ENCODE measurements at places on chromosomes 11 and 22. TPM values are rescaled to one million over a fixed set of nuclear protein-coding genes. Genes with fewer than 3 reads are reported as not detected.

Gene DDTL
- total RNA-seq = not detected

Gene MYEOV
- 13.3 TPM for total RNA-seq

DNA sequence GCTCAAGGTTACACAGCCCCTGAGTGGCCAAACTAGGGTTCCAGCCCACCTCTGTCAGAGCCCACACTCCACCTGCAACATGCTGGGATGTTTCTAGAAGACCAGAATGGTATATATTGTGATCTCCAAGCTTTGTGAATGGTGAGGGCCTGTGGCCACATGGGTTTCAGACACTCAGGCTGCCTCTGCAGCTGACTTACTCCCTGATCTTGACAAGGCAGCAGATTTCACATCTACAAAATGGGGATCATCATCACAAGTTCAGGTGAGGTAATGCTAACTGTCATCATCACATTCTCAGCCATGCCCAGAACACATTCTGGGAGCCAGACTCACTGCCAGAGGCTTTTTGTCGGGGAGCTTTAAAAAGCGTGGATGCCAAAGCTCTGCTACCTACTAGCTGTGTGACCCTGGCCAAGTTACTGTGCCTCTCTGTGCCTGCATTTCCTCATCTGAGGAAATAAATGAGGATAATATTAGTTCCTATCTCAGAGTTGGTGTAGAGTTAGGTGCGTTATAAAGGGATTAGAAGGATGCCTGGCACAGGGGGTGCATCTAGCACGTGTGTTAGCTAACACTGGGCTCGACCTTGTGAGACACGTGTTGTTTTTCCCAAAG is 24.9 kb upstream of the WNT11 start:
- DNase-seq = no peak

DNA sequence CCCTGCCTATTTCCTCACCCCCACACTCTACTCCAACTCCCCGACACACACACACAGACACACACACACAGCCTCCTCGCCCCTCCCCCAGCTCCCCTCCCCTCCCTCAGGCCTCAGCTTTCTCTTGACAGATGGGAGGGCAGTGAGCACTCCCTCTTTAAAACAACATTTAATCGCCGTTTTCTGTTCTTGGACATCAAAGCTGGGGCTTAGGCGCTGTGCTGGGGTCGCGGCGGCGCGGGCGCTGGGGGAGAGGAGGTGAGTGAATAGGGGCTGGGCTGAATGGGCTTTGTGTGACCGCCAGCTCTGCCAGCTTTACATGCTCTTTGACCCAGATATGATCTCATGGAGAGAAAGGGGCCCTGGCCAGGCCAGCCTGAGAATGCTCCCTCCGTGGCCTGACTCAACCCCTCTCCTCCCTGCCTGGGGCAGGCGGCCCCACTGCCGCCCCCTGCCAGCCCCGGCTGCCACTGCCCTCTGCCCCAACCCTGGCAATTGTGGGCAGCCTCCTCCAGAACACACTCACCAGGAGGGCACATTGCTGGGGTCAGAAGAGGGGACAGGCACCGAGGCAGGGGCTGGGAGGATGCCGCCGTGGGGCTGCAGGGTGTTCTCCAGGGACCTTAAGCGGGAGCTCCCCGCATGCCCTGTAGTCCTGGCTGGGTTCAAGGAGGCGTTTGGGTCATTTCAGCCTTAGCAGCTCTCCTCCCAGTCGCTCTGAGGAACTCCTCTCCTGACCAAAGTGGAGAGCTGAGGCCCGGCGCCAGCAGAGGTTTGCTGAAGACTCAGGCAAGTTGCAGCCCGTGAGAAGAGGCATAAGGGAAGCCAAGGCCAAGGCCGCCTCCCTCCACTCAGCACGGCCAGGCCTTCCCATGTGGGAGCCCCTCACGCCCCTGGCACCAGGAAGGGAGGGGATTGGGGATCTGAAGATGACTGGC is 38.3 kb upstream of the NNMT start:
- DNase-seq = no peak

GRCh38 chr11:116406042-116406441 is 366.7 kb downstream of the BUD13 start:
- no peak for DNase-seq

DNA sequence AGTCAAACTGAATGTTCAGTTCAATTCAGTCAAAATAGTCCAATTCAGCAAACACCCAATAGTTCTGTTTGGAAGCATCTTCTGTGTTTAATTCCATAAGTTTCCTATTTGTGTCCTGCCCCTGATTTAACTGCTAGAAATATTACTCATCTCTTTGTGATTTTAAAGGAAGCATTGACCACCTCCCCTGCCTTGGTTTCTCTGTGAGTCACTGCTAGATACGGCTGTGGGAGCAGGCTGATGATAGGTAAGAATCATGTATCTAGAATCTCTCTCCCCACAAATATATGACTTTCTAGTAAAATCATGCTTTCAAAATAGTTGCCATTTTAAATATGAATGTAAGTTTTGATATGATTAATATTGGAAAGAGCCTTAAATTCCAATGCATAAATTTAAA is 888.5 kb downstream of the NTM start:
- DNase-seq = no peak
